ENCODE measurements at places on chromosomes 5 and 9.

DNA sequence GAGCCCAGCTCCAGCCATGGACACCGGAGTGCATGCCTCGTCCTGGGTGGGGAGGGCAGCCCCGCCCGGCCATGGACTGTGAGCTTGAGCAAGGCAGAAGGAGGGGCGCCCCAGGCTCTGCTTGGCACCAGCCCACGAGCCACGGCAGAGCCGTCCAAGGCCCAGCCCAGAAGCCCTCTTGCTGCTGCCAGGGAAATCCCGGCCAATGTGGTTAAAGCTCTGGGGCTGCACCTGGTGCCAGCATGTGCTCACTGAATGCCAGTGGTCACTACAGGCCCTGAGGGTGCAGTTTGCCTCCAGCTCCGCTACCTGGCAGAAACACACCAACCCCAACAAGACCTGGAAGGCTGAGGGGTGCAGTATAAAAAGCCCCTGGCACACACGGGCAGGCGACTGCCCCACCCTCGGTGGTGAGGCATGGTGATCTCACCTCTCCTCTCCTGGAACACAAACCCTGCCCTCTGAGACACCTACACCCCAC lies 11.8 kb downstream of the BRD3 start:
- no peak for DNase-seq

- DNase-seq = no peak
Measured at GRCh38 chr5:158591301-158591863, 508.3 kb downstream of the EBF1 start.

- no peak for DNase-seq
Measured at GRCh38 chr5:170262061-170263045, 29.6 kb downstream of the C5orf58 start.

- no peak for DNase-seq
Measured at GRCh38 chr5:14349029-14349428, 205.9 kb downstream of the TRIO start.

DNA sequence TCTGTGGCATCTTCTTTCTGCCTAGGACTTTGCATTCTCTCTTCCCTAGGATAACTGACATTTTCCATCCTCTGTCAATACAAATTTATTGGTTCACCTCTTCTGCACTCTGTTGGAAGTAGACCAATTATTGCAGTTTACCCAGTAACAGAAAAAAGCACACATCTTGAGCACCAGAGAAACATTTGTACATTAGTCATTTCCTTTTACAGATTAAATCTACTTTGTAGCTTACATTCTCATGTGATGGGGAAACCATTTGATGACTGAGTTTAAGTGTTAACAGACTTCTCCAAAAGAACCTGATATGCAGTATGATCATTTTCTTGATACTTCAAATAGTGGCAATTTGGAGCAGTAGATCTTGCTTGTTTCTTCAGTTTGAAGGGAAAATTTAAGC lies 1098.8 kb downstream of the DTWD2 start:
- no peak for DNase-seq

DNA sequence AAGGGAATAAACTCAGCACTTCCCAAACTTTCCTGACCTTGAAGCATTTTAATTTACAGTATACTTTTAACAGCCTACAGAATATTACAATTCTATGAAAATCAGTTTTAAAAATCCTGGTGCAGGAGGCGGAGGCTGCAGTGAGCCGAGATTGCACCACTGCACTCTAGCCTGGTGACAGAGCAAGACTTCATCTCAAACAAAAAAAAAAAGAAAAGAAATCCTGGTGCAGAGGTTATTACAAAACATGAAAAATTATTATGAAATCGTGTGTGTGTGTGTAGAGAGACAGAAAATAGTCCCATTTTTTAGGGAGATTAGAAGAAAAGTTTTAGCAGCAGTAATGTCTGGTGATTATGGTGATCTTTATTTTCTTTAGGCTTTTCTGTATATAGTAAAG lies 26.9 kb downstream of the GOLPH3 start:
- DNase-seq = no peak

DNA sequence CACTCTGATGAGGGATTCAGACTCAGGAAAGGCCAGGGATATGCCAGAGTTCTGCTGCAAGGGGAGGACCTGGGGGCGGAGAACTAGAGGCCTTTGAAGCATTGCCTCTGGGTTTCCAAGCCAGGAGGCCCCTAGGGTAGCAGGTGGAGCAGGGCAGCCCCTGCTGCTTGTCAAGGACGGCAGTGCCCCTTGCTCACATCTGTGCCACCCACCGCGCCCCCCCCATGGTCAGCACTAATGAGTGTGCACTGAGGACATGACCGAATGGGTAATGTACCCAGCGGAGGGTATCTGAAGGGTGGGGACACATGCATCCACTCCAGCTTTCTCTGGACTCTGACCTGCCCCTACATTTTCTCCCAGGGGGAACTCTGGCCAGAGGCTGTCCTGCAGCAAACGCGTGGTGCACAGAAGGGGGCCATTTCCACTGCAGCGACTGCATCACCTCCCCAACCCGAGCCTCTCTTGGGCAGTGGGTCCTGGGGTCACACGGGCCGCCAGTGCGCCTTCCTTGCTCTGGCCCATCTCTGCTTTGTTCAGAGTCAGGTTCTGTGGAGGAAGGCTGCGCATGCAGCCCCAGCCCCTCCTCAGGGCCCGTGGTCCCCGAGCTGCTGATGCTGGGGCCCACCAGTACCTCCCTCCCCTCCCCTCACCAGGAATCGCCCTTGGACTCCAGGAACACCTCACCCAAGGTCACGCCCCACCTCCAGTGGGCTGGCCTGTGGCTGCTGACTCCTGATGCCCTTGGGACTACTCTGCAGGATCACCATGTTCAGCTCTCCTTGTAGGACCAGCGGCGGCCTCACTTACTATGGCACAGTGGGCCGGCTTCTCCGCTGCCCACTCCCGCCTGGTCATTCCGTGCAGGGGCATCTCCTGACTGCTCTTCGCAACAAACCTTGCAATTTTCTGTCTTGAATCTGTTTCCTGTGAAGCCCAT lies 31.2 kb downstream of the STC2 start:
- no peak for DNase-seq

- DNase-seq = peak; percentile 15
Measured at GRCh38 chr5:80125962-80126480, 90.9 kb downstream of the THBS4 start.

GRCh38 chr9:87140605-87141109 lies 193.4 kb upstream of the GAS1 start:
- DNase-seq = no peak

- no peak for DNase-seq
Measured at GRCh38 chr5:168159425-168159824, 132.0 kb upstream of the WWC1 start.

- DNase-seq = no peak
Measured at GRCh38 chr5:178396796-178397720, 164.5 kb upstream of the PHYKPL start.

GRCh38 chr5:135426102-135427082 lies 20.8 kb downstream of the DCANP1 start:
- no peak for DNase-seq

GRCh38 chr5:73299665-73300336 lies 126.8 kb downstream of the TMEM174 start:
- DNase-seq = no peak

DNA sequence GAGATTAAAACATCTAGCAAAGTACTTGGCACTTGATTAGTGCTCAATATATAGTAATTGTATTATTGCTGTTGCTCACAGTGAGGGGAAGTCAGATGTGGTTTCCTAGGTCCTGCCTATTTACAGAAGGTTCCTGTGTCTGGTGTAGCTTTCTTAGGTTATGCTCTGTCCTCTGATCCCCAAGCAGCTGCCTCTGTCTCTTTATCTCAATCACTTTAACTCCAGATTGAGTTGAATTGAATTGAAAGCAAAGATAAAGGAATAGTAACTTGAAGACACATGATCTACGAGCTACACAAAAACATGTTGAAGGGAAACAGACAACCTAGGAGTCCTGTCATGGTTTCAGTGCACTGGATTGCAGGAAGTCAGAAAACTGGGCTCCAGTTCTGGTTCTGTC lies 113.9 kb upstream of the ADAMTSL1 start:
- no peak for DNase-seq

DNA sequence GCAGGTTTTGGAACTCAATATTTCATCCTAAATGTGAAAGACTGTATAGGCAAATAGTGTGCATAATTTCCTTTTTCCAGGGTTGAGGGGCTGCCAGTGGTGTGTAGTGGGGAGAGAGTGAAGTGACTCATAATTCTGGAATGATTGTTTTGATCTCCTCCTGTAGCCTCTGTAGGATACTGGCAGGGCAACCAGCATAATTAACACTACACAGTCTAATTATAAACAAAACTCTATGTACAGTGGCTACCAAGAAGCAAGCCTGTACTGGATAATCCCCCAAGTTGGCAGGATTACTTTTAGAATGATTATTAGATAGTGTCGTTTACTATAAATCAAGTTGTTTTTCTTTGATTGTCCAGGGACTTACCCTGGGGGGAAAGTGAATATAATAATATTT lies 32.2 kb downstream of the LNPEP start:
- DNase-seq = no peak

DNA sequence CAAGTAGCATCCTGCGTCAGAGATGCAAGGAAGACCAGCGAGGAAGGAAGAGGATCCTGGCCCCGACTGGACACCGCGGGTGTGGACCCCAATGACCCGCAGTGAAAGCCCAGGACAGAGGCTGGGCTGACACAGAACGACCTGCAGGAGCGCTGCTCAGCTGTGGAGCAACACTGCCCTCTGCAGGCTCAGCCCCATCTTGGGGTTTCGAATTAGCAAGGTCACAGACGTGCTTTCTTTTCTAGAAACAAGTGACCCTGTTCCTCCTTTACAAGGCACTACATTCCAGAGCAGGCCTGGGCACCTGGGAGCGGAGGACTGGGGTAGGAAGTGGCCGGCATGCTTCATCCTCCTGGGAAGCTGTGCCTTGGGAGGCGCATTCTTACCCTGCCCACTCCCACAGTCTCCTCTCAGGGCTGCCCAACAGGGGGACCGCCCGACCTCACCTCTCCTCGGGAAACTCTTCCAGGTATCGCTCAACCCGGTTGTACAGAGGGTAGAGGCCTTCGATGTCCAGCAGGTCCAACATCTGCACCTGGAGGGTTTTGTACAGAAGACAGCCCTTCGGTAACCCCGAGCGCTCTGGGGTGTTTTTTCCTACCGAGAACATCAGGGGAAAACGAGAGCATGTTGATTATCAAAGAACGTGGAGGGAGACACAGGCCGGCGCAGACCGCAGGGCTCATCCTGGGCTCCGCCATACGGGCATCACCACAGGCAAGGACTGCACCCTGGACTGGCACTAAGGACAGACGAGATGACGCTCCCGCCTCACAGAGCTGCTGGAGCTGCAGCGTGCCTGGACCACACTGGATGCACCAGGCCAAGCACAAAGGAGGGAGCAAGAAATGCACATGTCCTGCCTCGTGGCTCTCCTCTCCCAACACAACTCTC lies 35.0 kb downstream of the IPPK start:
- peak; percentile 61 for DNase-seq

DNA sequence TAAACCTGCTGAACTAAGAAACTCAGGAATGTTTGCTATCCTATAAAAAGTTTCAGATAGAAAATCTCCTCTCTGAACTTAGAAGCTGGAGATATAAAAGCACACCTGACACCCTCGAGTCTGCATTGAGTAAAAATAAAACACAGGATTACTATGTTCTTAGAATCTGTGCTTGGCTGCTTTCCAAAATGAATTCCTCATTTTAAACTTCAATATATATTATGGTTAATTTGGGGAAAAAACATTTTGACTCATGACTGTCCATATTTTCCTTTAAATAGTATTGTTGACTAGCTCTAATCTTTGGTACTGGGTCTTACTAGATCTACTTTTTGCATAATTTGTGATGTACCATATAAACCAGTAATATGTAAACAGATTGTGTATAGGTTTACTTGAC lies 36.7 kb downstream of the FBXW2 start:
- DNase-seq = no peak

GRCh38 chr9:86315078-86315477 lies 32.7 kb upstream of the ISCA1 start:
- no peak for DNase-seq

DNA sequence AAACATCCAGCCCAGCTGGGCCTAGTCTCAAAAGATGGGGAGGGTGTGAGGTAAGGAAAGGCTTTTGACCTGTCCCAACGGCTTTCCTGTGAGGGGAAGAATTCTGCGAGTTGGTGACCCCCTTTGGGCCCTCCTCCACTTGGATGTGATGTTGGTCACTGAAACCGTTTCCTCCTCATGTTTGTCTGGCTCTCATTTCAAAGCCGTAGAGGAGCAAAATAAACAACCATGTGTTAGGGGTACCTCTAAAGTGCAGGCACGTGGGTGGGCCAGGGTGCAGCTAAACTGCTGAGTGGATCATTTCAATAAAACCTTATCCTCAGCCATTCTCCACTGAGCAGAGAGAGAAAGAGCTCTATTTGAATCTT lies 84.3 kb upstream of the MELK start:
- no peak for DNase-seq

- no peak for DNase-seq
Measured at GRCh38 chr5:37580106-37580505, 201.0 kb downstream of the WDR70 start.

DNA sequence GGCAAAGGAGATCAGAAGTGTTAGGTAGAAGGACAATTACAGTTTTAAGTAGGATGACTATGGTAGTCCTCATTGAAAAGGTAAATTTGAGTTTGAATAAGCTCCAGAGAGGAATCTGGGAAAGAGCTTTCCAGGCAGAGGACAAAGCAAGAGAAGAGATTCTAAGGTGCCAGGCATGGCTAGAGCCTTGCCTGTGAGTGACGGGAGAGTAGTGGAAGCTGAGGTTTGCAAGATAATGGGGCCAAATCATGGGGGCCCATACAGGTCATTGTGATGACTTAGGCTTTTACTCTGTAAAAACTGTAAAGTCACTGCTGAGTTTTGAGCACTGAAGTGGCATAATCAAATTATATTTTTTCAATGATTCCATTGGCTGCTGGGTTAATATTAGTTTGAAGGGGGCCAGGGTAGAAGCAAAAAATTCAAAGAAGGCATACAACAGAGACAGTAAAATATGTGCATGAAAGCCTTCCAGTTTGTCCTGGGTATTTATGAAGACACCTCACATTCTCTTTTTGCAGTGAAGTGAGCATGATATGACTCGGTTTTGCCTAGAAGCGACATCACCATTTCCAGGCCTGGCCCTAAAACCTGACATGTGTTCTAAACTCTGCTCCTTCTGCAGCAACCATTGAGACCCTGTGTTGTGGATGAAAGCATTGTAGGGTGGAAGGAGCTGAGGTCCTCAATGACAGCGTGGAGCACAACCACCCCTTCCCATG lies 279.8 kb upstream of the TNC start:
- DNase-seq = no peak

GRCh38 chr5:143213851-143214363 lies 189.6 kb downstream of the NR3C1 start:
- peak; percentile 9 for DNase-seq

- no peak for DNase-seq
Measured at GRCh38 chr9:131422241-131422792, 28.4 kb downstream of the PRRC2B start.
